ENCODE measurements at places on chromosomes 7 and 10.

DNA sequence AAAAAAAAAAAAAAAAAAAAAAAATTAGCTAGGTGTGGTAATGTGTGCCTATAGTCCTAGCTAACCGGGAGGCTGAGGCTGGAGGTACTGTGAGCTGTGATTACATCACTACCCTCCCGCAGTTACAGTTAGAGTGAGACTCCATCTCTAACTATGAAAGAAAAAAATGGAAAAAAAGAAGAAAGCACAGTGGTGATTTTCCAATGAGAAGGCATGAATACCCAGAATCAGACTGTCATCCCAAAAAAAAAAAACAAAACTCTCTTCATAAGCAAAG is 269.9 kb upstream of the MKLN1 start:
- no peak for DNase-seq

DNA sequence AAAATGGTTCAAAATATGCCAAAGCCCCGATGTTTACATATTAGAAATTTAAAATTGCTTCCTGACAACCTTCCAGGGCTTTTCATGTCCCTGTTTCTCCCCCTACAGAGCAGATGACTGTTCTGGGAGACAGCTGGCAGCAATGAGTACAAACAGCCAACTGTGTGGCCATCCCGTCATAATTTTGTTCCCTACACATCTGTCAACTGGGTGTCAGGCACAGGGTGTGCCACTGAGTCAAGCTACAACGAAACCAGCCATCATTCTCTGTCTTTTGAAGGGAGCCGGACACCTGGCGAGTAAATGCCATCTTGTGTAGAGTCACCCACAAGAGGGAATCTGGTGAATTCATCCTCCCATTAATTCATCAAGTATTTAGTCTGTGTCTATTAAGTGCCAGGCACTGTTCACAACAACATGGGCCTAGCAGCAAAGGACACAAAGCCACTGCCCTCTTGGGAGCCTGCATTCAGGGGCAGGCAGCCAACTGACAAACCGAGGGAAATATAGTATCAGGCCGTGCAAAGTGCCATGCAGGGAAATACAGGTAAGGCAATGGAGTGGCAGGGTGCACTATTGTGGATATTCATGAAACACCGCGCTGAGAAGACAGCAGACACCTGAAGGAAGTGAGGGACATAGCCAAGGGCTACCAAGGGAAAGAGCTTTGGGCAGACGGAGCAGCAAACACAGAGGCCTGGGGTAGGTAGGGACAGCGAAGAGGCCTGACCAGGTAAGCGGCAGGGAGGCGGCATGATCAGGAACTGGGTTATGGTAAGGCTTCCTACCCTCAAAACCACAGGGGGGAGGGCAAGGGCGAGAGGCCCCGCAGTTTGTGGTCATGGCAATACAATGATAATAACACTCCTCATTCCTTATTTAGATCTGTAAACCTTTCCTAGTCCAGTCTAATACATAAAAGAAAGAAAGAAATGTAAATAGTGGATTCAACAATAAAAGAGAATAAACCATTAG is 213.6 kb downstream of the FAM107B start:
- DNase-seq: peak; percentile 81

- DNase-seq: no peak
Measured at GRCh38 chr10:61905837-61906561, 4.5 kb downstream of the ARID5B start.

DNA sequence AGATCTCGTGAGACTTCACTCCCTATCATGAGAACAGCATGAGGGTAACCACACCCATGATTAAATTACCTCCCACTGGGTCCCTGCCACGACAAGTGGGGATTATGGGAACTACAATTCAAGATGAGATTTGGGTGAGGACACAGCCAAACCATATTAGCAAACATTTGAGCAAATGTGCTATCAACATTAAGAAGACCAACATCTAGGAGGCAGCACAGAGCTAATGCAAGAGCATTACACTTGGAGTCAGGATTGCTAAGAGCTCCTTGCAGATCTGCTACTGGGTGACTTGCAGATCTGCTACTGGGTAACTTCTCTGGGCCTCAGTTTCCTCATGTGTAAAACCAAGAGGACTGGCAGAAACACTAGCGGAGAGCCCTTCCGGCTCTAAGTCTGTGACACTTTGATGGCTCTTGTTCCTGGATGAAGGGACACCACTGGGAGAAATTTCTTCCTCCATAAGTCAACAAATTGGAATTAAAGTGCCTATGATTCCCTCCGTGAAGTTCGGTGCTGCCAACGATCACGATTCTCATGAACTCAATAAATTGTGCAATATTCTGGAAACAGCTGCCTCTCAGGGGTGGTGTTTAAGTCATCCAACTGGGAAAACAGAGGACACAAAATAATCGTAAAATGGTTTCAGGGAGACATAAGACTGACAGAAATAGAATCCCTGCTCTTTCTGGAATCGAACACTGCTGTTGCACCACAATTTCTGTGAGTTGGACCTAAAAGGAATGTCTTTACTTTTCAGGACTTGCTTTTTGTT is 115.8 kb upstream of the ITGB1 start:
- DNase-seq: no peak

DNA sequence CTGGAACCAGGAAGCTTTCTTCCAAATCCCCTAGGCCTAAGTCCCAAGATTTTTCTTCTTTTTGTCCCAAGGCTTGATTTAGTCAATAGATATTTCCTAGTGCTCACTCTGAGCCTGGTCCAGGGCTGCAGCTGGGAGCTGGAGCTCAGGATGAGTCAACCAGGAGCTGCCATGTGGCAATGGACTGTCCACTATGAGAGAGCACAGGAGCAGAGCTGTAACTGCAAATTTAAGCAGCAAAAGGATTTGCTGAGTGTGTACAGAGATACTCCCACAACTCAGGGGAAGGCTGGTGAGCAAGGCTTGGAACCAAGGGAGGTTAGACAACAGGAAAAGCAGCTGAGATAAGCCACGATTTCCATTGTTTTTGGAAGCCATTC is 92.1 kb upstream of the CXCL12 start:
- no peak for DNase-seq

DNA sequence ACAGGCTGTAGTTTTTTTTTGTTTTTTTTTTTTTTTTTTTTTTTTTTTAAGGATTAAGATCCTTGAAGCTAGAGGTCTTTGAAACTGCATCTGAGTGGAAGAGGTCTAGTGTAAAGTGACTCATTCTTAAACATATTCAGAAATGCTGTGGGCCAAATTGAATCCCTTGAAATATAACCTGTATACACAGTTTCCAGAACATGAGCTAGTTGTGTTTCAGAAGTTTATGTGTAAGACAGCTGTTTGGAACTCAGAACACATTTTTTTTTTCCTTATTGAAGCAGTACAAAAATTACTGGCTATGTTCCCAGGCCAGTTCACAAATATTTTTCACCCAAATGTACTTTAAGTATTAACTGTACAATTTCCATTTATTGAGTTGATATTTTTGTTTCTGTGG is 67.9 kb downstream of the PPP1R9A start:
- DNase-seq: no peak

- DNase-seq: no peak
Measured at GRCh38 chr7:20954711-20955619, 168.3 kb upstream of the SP8 start.

DNA sequence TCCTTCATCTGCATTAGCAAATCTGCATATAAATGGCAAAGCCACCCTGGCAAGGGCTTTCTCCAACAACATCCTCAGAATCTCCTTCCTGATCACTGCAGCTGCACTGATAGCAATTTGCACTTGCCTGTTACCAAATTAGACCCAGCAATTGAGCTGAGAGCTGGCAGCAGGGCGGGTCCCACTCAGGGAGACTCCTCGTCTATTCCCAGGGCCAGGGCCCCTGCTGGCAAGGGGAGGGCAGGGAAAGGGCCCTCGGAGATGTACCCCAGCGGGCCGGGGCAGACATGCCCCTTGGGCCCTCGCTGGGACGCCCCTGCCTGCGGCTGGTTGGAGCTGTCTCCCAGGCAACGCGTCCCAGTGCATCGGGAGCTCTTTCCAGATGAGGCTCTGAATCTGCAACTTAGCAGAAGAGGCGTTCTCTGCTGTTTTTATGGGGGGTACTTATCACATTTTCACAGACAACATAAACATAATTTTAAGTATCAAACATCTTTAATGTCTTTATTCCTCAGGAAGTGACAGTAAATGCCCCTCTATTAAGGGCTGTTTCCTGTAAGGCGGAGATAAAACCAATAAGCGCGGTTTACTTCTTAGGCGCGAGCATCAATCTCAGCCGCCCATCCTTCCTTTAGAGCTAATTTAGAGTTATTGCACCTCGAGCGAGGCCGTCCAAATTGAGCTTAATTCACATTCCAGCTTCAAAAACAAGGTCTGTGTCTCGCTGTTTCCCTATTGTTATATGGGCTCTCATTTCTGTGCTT is 249.0 kb upstream of the PPP2R2D start:
- no peak for DNase-seq

Data from NCI-H1694 treated with DMSO at 0.1 percent for 48 hours (cell line).